SK-N-DZ (cell line): ENCODE measurements at places on chromosomes 5 and 9.

- DNase-seq, result no peak
Measured at GRCh38 chr9:73548201-73548600, 396.5 kb downstream of the ANXA1 start.

- DNase-seq, result peak; percentile 56
Measured at GRCh38 chr9:109903515-109904138, 123.6 kb downstream of the PALM2AKAP2 start.

DNA sequence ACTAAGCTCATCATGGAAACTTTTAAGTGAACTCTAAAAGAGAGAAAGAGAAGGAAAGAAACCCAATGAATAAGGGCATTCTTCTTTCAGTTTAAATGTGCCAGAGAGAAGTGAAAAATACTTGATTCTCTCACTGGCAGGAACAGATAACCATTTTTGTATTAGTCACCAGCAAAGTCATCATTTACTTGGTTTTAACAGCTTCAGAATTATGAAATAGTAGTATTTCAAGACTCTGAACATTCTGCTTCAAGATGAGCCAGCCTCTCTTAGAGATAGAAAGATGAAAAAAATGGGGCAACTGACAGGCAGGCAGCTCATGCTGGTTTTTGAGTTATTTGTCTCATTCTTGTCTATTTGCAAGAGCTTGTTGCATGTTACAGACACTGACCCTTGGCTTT is 103.5 kb downstream of the GCNT1 start:
- no peak for DNase-seq

GRCh38 chr9:124831642-124832364 is 21.5 kb upstream of the WDR38 start:
- no peak for DNase-seq

DNA sequence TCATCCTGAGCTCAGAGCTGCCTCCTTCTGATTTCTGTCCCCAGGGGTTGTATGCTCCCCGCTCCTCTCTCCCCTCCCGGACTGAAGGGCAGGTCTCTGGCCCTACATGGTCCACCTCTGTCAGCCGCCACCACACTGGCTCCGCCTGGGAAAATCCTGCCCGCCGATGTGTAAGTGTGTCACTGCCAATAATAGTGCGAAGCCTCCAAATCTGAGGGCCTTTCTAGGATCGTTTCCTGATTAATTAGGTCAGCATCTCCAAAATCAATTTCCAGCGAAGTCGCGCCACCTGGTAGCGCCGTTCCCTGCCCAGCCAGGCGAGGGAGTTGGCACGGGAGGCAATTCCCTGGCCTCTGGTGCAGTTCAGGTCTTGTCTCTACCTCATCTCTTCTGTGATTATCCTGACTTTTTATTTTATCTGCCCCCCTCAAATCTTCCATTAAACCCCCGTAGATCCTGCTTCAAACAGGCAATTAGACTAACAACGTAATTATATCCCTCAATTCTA is 73.5 kb downstream of the ZNF618 start:
- DNase-seq, result no peak

DNA sequence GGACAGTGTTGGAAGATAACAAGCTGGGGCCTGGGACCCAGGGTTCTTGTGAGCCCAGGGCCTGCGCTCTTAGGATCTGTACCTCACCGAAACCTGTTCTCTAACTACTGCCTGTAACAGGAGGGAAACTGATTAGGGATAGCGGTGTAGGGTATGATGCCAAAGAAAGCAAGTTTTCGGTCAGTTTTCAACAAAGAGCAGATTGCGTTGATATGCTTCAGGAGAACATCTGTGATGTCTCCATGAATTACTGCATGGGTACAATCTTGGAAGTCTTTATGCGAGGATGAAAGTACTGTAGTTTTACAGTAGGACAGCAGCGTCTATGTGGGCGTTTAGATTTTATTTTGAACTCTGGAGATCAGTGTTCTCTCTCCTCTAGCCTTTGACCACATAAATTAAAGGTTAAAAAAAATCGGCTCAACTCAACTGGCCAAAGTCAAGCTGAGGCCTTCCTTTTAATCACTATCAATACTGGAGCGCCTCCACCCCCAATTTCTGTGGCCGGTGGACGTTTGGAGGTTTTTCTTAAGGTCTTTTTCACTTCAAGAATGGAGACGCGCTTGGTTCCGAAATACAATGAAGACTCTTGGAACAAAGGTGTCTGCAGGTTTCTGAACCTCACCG is 3.0 kb downstream of the NFIL3 start:
- no peak for DNase-seq

- DNase-seq, result no peak
Measured at GRCh38 chr9:87681271-87682061, 44.5 kb upstream of the CTSL start.

GRCh38 chr5:9483779-9484178 is 62.1 kb downstream of the SEMA5A start:
- DNase-seq, result no peak

- peak; percentile 73 for DNase-seq
Measured at GRCh38 chr5:108381350-108381953, 446 bp downstream of the FBXL17 start.

DNA sequence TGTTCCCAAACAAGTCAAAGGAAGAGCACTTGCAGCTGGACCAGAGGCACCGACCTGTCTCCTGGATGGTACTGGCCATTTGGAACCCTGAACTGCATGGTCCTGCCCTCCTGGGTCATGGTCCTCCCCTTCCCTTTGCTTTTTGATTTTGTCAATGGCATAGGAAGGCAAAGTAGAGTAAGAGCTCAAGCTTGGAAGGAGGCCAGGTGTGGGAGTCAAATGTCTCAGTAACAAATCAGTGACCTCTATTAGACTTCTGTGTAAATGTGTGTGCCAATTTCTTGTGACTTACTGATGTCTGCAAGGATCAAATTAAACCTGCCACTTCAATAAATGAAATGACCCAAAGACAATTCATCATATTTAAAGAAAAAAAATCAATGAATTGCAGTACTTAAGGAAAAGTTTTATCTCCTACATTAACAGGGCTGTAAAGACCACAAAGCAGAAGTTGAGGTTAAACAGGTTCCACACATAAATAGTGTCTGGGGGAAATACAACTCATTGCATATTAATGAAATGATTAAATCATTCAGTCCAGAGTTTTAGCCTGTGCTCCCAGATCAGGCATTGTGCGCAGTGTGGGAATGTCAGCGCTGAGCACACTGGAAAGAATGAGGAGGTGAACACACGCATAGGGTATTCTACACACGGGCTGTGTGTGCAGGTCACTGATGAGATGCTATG is 32.7 kb downstream of the OSMR start:
- no peak for DNase-seq

GRCh38 chr5:96209829-96210228 is 223.2 kb downstream of the PCSK1 start:
- DNase-seq, result no peak

- DNase-seq, result no peak
Measured at GRCh38 chr9:69824499-69825252, 4.1 kb downstream of the CFAP95 start.

- peak; percentile 31 for DNase-seq
Measured at GRCh38 chr5:55324815-55325418, 17.1 kb downstream of the MTREX start.

DNA sequence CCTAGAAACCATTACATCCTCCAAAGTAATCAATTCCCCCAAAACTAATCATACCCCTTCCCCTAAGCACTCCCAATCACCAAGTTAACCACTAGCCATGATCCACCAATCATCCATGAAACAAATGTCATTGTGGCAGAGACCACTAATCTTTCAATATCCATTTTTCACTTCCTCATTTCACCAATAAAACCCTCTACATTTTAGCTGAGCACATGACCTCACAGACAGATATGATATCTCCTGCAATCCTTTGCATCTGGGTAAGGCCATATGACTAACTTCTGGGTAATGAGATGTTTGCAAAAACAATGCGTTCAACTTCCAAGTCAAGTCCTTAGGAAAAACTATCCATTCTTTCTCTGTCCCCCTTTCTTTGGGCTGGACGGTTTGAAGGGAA is 20.7 kb downstream of the OR2S2 start:
- no peak for DNase-seq

- DNase-seq, result peak; percentile 38
Measured at GRCh38 chr9:132114102-132114707, 34.5 kb upstream of the MED27 start.

GRCh38 chr9:115591584-115591984 is 473.6 kb upstream of the TNC start:
- DNase-seq, result peak; percentile 81
